ENCODE measurements at places on chromosomes 4 and X. TPM values are rescaled to one million over a fixed set of nuclear protein-coding genes. Genes with fewer than 3 reads are reported as not detected.
A peak's percentile ranks its signal among the peaks of the same experiment; 100 is the strongest.

RBM46 gene
- not detected for total RNA-seq

DNA sequence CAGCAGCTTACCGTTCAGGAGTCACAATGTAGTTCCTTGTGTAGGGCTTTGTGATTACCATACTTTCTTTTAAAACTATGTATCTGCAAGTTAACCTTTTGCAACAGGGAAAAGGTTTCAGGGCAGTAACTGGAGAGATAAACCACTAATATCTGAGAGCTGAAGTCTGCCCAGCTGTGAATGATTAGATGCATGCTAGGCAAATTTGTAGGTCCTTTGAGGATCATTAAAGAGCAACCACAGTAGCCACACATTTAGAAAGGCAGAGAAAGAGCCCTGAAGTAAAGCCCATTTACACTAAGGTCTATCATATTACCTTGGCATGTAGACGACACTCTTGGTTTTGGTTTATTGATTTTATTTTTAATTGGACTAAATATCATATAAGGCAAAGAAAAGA, 60.0 kb downstream of the ATP8A1 start:
- no peak for DNase-seq

DNA sequence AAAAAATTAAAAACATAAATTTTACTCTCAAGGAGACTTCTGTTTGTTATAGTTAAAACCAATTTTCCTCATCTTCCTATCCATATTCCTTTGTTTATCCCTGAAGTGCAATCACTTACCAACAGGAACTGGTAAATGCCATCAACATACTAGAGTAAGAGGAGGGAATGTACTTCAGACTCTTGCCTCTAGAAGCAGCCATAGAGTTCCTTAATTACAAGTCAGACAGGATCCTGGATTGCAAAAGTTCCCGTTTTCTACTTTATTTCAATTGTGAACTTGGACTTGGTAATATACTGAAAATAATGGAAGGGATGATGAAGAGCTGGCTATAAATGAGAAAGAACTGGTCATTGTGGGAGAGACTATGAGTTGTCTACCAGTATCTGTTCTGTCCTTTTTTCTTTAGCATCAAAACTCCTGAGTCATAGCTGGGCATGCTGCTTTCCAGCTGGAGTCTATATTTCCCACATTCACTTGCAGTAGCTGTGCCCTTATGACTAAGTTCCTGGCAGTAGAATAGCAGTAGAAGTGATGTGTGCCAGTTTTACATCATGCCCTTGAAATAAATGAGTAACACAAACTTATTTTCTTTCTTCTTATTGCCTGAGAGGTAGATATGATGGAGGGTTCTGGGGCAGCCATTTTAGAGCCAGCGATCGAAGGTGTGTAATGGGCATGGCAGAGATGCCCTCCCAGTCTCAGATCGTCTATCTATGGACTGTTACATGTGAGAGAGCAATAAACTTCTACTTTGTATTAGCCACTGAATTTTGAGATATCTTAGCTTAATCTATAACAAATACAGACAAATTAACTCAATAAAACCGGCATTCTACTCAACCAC, 26.8 kb upstream of the SPARCL1 start:
- peak; percentile 22 for DNase-seq

DNA sequence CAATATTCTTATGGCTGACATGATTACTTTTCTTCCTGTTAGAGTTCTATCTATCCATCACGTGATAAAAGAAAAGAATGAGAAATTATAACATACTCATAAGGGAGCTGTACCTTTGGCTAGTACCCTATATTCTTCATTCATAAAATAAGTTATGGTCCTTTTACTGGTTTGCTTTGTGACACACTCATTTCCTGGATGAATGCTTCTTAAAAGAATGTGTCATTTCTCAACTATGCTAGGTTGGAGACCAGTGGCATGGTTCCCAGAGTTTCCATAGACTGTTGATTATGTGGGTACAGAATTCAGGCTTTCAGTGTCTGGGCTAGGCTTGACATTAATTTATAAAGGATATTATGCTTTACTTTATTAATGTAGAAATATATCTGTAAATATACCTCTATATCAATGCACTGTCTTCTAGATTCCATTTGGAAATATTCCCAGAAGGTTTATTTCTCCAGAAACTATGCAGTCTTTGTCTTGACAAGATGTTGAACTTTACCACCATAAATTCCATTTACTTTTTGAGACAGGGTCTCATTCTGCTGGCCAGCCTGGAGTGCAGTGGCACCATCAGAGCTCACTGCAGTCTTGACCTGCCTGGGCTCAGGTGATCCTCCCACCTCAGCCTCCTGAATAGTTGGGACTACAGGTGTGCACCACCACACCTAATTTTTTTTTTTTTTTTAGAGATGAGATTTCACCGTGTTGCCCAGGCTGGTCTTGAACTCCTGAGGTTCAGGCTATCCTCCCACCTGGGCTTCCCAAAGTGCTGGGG, 23.8 kb downstream of the NUDT6 start:
- DNase-seq, result peak; percentile 71

DNA sequence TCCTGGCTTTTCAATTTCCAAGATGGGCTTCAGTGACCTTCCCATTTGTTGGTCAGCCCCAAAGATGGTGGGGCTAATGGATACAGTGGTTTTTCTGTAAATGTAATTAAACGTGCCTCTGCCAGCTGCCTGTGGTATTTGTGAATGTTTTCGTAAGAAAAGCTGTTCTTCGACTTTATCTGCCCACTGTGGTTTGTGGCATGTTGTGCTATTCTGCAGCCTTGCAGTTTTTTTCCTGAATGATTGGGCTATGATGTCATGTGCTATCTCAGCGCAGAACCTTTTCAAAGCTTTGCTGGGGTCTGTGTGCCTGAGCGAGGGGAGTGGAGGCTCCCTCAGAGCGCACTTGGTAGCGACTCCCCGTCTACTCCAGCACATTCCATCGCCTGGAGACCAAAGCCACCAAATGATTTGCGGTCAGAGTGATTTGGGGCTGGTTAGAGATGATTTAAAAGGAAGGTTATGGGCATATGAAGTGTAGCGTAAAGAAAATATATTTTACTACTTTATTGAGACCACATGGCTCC, 137.5 kb downstream of the PALLD start:
- DNase-seq, result peak; percentile 99

GRCh38 chrX:1274786-1275185, 6.2 kb downstream of the CSF2RA start:
- DNase-seq, result no peak

CLIC2 gene
- total RNA-seq, result 1.3 TPM

DNA sequence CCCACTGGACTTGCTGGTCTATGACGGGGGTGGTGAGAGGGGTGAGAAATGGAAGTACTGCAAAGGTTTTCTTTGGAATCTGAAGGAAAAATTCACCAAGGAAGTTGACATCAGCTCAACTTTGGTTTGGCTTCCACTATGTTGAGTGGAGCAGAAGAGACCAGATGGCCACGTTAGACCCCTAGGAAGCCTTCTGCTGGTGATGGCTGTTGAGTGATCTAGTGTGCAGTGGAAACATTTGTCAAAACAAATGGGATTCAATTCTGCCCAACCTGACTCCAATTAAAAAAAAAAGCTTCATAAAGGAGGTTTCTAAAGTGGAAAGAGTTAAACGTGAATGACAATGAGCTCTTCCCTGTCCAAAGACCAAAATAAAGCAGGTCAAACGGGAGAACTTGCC, 25.7 kb downstream of the SEL1L3 start:
- no peak for DNase-seq

GRCh38 chrX:150363561-150364346, 637 bp downstream of the MAMLD1 start:
- DNase-seq, result no peak

DNA sequence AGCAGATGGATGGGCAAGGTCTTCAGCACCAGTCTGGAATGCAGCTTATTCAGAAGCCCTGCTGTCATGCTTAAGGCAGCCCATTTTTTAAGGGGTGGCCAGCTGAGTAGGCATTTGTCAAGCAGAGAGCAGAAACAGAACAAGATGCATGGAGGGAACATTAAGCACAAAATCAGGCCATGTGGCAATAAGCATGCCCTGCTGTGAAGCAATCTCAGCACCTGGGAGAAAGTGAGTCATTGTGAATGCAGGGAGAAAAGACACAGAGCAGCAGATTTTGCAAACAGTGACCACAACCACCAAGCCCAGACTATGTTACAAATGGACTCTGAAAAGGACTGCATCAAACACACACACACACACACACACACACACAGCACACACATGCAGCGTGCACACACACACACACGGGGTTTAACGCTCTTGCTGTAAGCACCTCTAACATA, 94.1 kb upstream of the GALNT7 start:
- DNase-seq, result peak; percentile 62

DNA sequence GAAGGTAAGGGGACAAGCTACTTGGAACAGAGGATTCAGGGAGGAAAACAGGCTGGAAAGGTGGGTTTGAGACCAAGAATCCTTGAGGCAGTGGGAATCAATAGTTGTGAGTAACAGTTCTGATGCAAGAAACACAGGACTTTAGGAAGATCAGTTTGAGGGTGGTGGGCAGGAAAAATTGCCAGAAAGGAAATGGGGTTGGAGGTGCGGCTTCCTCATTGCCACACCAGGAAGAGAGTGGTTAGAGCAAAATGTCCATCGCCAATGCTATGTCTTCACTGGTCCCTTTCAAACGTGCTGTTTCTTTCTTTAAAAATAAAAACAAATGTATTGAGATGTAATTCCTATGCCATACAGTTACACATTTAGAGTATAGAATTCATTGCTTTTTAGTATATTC, 57.1 kb upstream of the NOCT start:
- DNase-seq, result no peak

NEUROG2 gene
- not detected for total RNA-seq

- peak; percentile 21 for DNase-seq
These were observed 105.9 kb downstream of the SH3RF1 start for GRCh38 chr4:169164669-169165415.

- DNase-seq, result no peak
These were observed 3.5 kb upstream of the PGRMC2 start for GRCh38 chr4:128291096-128291495.

WNK3 gene
- 0.64 TPM for total RNA-seq

GRCh38 chrX:130280901-130281300, 12.2 kb upstream of the ZNF280C start:
- DNase-seq, result no peak

TCEAL5 gene
- total RNA-seq, result not detected

HTATSF1 gene
- total RNA-seq, result 35.0 TPM

ZDHHC9 gene
- total RNA-seq, result 22.0 TPM

DNA sequence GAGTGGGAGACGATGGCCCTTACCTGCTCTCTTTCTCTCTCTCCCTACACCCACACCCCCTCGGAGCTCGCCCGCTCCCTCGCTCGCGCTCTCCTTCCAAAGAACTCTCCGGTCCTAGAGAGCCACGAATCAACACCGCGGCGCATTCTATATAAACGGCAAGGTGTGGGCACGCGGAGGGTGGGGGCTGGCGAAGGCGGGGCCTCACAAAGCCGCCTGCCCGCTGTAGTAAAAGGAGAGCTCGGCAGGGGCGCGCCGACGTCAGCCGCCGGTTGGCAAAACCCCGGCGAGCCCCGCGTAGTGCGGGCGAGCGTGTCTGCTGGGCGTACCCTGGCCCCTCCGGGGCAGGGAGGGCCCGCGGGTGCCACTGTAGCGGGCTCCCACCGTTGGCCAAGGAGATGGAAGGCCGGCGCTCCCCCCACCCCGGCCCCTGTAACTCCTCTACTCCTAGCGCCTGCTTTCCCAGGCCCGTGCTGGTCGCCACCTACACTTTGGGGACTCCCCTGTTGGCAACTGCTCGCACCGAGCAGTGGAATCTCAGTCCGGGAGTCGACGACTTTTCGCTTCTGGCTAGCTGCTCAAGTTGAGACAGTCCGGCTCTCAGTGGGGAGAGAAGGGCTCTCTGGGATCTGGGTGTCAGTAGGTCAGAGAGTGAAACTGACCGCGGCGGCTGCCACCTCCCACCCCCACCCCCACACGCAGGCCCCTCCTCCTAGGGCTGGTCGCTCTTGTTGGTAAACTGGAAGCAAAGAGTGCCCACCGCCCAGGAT, 325.5 kb upstream of the F9 start:
- no peak for DNase-seq

SPACA5 gene
- total RNA-seq, result not detected

RBM41 gene
- total RNA-seq, result 14.7 TPM

GRCh38 chr4:144591401-144591800, 54.6 kb upstream of the HHIP start:
- DNase-seq, result peak; percentile 88

MAGED4 gene
- 34.5 TPM for total RNA-seq

DDIT4L gene
- 3.5 TPM for total RNA-seq

S100G gene
- not detected for total RNA-seq

- DNase-seq, result no peak
These were observed 66.1 kb downstream of the PTTG2 start for GRCh38 chr4:38026158-38026740.

CDKL5 gene
- 4.5 TPM for total RNA-seq

DMRTC1 gene
- not detected for total RNA-seq

DYNLT3 gene
- total RNA-seq, result 87.0 TPM

DNA sequence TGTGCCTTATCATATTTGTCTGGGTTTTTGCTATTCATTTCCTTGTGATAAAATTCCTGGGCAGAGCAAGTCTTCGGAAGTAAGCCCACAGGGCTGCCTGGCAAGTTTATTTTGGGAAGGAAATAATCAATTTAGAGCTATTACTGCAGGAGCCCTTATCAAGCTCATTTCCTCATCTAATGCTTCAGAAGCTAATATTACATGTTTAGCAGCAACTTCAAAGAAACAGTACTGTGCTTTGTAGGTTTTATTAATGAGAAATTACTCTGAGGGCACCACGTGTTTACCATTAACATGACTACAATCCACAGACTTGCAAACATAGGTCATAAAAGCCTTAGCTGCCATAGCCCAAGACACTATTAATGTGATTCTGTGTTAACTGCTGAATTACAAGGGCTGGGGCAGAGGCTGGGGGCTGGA, 540.0 kb downstream of the SPRY1 start:
- DNase-seq, result peak; percentile 37

GRCh38 chr4:82753725-82754410, 44.7 kb downstream of the SCD5 start:
- peak; percentile 49 for DNase-seq

ERAS gene
- not detected for total RNA-seq

GRCh38 chr4:147760176-147760575, 28.3 kb downstream of the ARHGAP10 start:
- no peak for DNase-seq

DNA sequence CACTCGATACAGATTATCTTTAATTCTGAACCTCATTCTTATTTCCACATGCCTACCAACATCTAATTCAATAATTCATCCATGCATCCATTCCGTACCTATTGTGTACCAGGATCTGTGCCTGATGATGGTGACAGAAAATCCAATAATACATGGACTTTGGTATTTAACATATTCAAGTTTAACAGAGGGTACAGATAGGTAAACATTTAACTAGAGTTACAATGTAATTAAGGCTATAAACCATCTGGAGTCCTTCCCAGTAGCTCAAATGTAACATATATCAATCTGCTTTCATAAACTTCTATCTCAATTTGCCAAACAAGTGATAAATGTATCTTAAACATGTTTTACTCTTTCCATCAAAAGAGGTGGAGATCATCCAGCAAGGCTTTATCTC, 561.5 kb upstream of the FTHL17 start:
- no peak for DNase-seq

GRCh38 chrX:134669378-134670098, 11.3 kb upstream of the PLAC1 start:
- peak; percentile 92 for DNase-seq

GRCh38 chr4:157080605-157081004, 4.7 kb downstream of the GLRB start:
- DNase-seq, result peak; percentile 42
